Caco-2 (cell line): ENCODE measurements at places on chromosomes 5 and 9. TPM values are rescaled to one million over a fixed set of nuclear protein-coding genes. Genes with fewer than 3 reads are reported as not detected.

GRIN1 gene
- 1.9 and 3.7 TPM in 2 replicates for total RNA-seq

ENC1 gene
- 92.7 and 106 TPM in 2 replicates for total RNA-seq

RUSC2 gene
- 13.0 and 13.5 TPM in 2 replicates for total RNA-seq

C9orf50 gene
- not detected in 2 replicates for total RNA-seq

ZNF782 gene
- 8.1 and 10.3 TPM in 2 replicates for total RNA-seq

BTNL3 gene
- 0.14 TPM in 1 of 2 replicates, not detected in the other for total RNA-seq

SCGB3A2 gene
- total RNA-seq: not detected in 2 replicates

CCDC171 gene
- total RNA-seq: 1.1 and 1.6 TPM in 2 replicates

PCDHB12 gene
- 0.12 TPM in 1 of 2 replicates, not detected in the other for total RNA-seq

RIOK2 gene
- 36.3 and 38.7 TPM in 2 replicates for total RNA-seq

RPL7A gene
- total RNA-seq: 1,995 and 2,182 TPM in 2 replicates

CENPH gene
- total RNA-seq: 30.2 and 32.4 TPM in 2 replicates

TMEM252 gene
- total RNA-seq: not detected in 2 replicates

ZCCHC9 gene
- total RNA-seq: 72.2 and 82.2 TPM in 2 replicates

ADGRD2 gene
- total RNA-seq: not detected in 2 replicates

SPOCK1 gene
- not detected in 2 replicates for total RNA-seq

SKIC3 gene
- 75.6 and 78.4 TPM in 2 replicates for total RNA-seq

ARHGAP26 gene
- 74.6 and 79.8 TPM in 2 replicates for total RNA-seq
